ENCODE measurements at places on chromosomes 6 and 20. TPM values are rescaled to one million over a fixed set of nuclear protein-coding genes. Genes with fewer than 3 reads are reported as not detected.
A peak's percentile ranks its signal among the peaks of the same experiment; 100 is the strongest.

DNA sequence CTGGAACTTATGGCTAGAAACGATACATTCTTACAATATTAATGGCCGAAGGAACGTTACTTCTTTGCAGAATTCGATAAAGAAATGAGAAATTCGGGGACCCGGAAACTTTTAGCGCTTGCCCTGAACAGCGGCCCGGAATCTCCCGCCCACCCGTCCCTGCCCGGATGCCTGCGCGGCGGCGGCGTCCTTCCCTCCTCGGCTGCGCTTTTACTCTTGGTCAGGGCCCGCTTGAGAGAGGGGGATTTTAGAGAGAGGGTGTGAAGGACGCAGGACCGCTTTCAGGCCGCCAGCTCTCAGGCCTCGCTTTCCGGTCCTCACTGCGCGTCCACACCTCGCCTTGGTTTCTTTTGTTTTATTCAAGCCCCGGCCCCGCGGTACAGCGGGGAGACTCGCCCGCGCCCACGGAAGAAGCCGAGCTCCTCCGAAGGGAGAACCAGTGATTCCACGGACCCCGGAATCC is 243.7 kb downstream of the ARID1B start:
- DNase-seq: peak; percentile 65

DNA sequence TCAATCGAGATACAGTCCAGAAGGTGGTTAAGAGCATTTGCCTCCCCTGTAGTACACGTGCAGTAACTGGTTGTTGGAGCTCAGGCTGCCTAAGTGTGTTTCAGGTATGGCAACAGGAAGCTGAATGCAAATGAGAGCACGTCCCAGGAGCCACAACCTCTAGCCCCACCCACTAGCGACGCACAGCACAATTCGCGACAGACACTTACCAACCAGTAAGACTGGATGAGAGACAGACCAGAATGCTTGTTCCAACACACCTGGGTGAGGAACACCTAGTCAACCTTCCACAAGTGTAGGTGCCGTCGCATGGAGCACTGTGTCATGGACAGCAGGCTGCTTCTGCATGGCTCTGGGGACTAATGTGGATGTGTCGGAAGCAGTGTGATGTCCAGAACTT is 7.2 kb upstream of the SERPINB1 start:
- no peak for DNase-seq

DNA sequence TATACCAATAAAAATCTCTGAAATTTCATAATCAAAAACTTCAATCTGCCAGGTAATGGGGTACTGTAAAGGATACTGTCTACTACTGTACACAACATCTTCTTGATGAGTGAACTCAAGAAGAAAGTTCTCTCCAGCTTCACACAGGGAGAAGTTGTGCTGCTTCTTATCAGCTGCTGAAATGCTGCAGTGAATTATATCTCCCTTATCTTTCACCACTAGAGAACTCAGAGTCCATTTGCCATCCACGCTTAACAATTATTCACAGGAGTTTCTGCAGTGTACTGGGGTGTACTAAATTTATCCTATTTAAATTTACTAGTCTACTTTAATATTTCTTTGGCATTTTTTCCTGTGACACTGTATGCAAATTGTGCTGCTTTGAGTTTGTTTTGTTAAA is 384.8 kb downstream of the TFAP2B start:
- no peak for DNase-seq

DNA sequence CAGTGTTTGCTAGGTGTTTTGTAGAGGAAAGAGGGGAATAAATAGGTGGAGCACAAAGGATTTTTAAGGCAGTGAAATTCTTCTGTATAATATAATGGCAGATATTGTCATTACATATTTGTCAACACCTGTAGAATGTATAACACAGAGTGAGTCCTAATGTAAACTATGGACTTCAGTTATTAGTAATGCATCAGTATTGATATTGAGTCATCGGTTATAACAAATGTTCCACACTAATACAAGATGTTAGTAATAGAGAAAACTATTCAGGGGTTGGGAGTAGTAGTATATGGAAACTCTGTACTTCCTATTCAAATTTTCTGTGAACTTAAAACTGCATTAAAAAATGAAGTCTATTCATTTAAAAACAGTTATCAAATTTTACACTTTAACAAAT is 299.2 kb downstream of the UBE3D start:
- DNase-seq: no peak

DNA sequence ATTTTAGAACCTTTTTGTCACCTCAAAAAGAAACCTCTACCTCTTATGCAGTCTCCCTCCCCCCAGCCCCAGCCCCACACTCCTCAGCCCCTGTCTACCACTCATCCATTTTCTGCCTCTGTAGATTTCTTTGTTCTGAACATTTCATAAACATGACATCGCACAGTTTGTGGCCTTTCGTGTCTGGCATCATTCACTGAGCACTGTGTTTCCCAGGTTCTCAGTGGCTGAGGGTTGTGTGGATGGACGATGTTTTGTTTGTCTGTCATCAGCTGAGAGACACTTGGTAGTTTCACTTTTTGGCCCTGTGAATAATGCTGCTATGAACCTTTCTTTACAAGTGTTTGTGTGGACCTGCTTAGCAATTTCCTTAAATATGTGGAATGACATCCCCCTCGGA is 64.5 kb downstream of the FAM120B start:
- DNase-seq: no peak

DNA sequence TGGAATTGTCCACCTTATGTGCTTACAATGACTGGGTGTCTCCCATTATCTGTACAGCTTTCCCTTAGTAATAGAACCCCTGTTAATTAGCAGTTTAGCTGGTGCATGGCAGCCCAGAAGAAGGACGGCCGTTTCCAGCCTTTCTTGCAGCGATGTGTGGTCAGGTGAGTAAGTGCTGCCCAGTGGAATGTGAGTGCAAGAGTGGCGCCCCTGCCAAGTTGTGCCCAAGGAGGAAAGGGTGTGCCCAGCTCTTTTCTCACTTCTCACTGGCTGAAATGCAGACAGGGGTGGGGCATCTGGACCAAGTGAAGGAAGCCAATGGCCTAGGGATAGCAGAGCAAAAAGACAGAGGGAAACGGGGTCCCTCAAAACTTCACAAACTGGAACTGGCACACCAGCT is 296.8 kb downstream of the PREX1 start:
- no peak for DNase-seq

GRCh38 chr20:22586645-22587310 is 2.4 kb upstream of the FOXA2 start:
- DNase-seq: no peak

DNA sequence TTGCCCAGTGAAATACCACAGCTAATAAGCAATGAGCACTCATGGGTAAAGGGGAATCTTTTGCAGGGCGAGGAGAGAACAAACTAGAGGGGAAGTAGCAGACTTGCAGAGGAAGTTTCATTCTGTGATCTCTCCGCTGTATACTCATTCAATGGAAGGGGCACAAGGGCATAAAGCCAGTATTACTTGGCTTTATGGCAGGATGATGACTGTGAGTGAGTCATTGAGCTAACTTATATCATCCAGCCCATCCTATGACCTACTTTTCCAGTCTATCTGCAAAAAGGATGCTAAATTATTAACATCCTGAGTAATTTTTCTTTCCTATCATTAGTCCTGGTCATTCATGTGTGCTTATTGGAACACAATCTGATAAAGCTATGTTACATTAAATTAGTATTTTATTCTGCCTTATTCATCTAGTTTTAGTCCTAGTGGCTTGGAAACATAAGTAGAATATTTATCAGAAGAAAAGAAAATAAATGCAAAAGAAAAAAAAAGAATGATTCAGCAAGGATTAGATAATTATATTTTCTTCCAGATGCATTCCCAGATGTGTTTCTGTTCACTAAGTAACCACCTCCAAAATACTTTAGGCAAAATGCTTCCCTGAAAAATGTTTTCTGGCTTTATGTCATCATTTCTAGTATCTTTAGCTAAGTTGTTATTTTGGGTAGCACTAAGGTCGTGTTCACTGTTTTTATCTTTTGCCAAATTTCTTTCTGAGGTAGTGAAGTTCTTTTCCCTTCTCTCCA is 471.7 kb downstream of the CDKAL1 start:
- no peak for DNase-seq

- DNase-seq: no peak
Measured at GRCh38 chr6:72702421-72702820, 80.6 kb downstream of the KCNQ5 start.

GRCh38 chr6:106442395-106442794 is 81.9 kb downstream of the CRYBG1 start:
- no peak for DNase-seq

DNA sequence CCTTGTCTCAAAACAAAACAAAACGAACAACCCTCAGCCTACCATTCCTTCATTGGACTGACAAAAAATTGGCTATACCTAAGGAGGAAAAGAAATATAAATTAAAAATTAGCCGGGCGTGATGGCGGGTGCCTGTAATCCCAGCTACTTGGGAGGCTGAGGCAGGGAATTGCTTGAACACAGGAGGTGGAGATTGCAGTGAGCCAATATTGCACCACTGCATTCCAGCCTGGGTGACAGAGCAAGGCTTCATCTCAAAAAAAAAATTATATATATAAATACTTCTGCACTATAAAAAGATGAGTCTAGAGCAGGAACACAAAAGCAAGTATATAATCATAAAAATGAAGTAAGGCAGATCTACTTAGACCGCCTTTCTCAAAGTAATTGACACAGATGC is 109.8 kb downstream of the CRYBG1 start:
- no peak for DNase-seq

DNA sequence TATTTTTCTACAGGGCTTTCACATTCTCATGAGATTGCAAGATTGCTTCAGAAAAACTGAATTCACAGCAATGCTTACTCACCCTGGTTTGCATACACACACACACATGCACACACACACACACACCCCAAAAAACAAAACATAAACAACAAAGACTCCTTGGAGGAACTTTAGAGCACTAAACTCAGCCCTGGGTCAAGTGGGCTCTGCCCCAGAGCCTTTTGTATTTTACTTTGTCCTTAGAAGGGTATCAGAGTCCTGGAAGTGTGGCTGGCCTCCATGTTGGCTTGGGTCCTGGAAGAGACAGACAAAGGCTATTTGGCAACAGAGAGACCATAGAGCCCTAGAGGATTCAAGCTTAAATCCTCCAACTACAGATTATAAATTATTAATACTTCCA is 8.0 kb upstream of the CST9 start:
- DNase-seq: no peak

GRCh38 chr20:21632031-21632734 is 73.3 kb upstream of the PAX1 start:
- no peak for DNase-seq

- no peak for DNase-seq
Measured at GRCh38 chr20:56391596-56392131, 351 bp downstream of the AURKA start.

GRCh38 chr20:910870-911770 is 5.0 kb downstream of the ANGPT4 start:
- DNase-seq: no peak

DNA sequence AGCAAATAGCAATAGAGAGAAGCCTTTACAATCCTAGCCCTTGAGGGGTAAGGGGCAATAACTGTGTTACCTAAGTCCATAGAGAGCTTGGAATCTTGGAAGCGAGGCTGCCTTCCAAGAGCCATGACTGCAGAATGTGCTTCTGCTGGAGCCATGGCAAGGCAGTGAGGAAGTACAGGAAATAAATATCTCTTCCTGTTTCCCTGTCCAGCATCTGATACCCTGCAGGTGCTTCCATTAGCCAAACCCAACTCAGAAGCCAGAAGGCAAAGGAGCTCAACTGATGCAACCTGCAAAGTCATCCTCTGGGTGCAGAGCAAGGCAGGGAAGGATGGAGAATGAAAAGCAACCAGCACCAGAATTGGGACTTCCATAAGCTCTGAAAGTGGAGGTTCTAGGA is 41.0 kb upstream of the KLHL31 start:
- no peak for DNase-seq

DNA sequence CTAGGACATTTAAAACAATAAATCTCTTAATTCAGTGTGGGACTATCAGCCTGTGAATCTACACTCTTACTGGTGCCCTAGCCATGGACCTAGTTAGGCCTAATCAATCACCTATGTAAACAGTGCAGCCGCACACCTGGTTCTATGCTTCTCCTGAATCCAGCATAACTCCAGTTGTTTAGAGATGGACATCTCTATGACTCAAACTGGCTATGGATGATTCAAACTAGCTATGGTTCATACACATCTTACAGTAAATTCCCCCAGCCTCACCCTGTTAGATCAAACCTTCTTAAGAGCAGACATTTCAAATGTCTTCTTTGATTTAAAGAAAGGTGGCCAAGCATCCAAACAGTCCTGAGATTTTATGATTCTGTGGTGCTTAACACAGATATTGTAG is 34.7 kb downstream of the SLC35B3 start:
- no peak for DNase-seq

- no peak for DNase-seq
Measured at GRCh38 chr6:159830501-159831372, 30.7 kb downstream of the PNLDC1 start.

DNA sequence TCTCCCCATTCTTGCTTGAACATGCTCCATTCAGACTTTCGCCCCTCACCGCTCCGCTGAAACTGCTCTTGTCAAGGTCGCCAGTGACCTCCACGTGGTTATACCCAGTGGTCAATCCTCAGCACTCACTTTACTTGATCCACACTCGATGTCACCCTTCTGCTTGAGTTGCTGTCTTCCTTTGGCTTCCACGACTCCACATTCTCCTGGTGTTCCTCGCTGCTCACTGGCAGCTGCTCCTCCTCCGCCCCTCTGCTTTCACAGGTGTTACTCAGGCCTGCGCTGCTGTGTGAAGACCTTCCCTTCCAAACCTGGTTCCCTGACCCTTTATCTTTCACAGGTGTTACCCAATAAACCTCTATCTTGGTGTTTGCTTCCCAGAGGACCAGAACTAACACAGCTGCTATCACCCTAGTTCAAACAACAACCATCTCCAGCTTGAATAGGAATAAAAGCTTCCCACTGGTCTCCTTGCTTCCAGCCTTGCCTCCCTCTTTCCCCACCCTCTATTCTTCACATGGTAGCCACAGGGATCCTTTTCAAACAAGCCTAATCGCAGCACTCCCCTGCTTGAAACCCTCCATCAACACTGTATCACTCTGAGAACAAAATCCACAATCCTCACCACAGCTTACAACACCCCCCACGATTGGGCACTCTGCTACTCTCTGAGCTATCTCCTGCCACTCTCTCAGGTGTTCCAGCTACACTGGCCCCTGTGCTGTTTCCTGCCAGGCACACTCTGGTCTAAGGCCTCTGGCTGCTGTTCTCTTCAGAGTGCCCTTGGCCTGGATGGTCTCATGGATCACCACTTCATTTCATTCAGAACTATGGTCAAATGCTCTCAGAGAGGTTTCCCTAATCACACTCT is 10.7 kb downstream of the PPIL1 start:
- no peak for DNase-seq

DNA sequence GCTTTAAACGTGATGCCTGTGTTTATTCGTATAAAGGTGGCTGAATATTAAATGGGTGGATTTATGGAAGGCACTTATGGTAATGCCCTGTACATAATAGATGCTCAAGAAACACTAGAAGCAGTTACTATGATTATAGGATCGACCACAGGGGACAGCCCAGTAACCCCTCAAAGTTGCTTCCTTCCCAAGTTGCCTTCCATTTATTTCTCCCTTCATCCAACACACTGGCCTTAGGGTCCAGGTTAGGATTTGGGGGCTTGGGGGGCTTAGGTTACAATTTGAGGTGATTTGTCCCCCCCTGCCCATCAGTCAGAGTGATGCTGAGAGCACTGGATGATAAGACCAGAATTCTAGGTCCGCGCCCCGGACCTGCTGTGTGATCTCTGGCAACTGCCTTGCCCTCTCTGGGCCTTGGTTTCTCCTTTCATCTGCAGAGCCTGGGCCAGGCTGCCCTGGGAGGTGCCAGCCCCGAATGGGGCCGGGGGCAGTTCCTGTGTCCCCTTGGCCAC is 101.5 kb downstream of the CEBPB start:
- DNase-seq: no peak

The B3GAT2 gene
- total RNA-seq: not detected

The GINS1 gene
- 3.8 TPM for total RNA-seq

The TFAP2C gene
- 12.5 TPM for total RNA-seq

The EBF4 gene
- total RNA-seq: 30.3 TPM

The CYP39A1 gene
- 3.5 TPM for total RNA-seq
